Ascending aorta (tissue), 2 donors: ENCODE measurements at places on chromosomes 11 and 22. TPM values are rescaled to one million over a fixed set of nuclear protein-coding genes. Genes with fewer than 3 reads are reported as not detected.

Gene SCUBE2
- total RNA-seq = 1.1 TPM

Gene HPS4
- 39.3 TPM for total RNA-seq

Gene ADORA2A
- total RNA-seq = 14.7 TPM

Gene C22orf42
- not detected for total RNA-seq

Gene RAB39A
- total RNA-seq = not detected

Gene SMC1B
- total RNA-seq = not detected

Gene PLAAT5
- total RNA-seq = 0.21 TPM

Gene PRAME
- not detected for total RNA-seq

Gene SCGB1D2
- not detected for total RNA-seq
